IMR-90 (cell line): ENCODE measurements at places on chromosomes 1 and 21. TPM values are rescaled to one million over a fixed set of nuclear protein-coding genes. Genes with fewer than 3 reads are reported as not detected.

ARHGEF11 gene
- total RNA-seq: 15.3 and 16.8 TPM in 2 replicates

GJA4 gene
- total RNA-seq: not detected in 2 replicates

CCDC24 gene
- 1.4 and 1.7 TPM in 2 replicates for total RNA-seq

DYNLT5 gene
- 0.18 and 0.28 TPM in 2 replicates for total RNA-seq

SOAT1 gene
- total RNA-seq: 19.5 and 28.9 TPM in 2 replicates

CFAP74 gene
- not detected in 2 replicates for total RNA-seq

CD1E gene
- total RNA-seq: not detected in 2 replicates

KISS1 gene
- total RNA-seq: 7.2 and 11.7 TPM in 2 replicates

S100A1 gene
- 0.18 TPM in 1 of 2 replicates, not detected in the other for total RNA-seq

OR2T29 gene
- not detected in 2 replicates for total RNA-seq

CATSPERE gene
- 0.18 and 0.28 TPM in 2 replicates for total RNA-seq

EFCAB7 gene
- 2.3 and 6.7 TPM in 2 replicates for total RNA-seq

DARS2 gene
- 18.8 and 22.8 TPM in 2 replicates for total RNA-seq
